ENCODE measurements at places on chromosomes 3 and 15.

GRCh38 chr3:37545479-37545878 lies 316.2 kb upstream of the CTDSPL start:
- no peak for DNase-seq

GRCh38 chr3:197354568-197355001 lies 56.2 kb upstream of the DLG1 start:
- DNase-seq = no peak

- DNase-seq = no peak
Observed at GRCh38 chr15:81146006-81146405, 11.9 kb downstream of the CFAP161 start.

DNA sequence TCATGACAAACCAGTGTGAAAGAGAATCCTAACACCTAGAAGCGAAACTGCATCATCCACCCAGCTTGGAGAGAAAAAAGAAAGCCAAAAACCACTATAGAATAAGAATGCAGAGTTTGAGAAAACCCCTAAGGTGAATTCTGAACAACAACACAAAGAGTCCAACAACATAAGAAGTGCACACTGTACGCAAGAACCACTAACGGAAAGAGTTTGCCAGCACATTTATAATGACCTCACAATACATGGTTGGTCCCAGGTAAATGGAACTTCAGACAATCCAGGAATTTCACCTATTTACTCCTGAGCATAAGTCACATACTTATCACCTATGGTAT lies 128.3 kb upstream of the BHLHE40 start:
- DNase-seq = no peak

GRCh38 chr15:47972738-47973137 lies 148.1 kb upstream of the SLC24A5 start:
- no peak for DNase-seq

- no peak for DNase-seq
Observed at GRCh38 chr3:46095307-46095706, 68.0 kb upstream of the XCR1 start.

GRCh38 chr15:73781038-73781925 lies 28.1 kb upstream of the INSYN1 start:
- no peak for DNase-seq

DNA sequence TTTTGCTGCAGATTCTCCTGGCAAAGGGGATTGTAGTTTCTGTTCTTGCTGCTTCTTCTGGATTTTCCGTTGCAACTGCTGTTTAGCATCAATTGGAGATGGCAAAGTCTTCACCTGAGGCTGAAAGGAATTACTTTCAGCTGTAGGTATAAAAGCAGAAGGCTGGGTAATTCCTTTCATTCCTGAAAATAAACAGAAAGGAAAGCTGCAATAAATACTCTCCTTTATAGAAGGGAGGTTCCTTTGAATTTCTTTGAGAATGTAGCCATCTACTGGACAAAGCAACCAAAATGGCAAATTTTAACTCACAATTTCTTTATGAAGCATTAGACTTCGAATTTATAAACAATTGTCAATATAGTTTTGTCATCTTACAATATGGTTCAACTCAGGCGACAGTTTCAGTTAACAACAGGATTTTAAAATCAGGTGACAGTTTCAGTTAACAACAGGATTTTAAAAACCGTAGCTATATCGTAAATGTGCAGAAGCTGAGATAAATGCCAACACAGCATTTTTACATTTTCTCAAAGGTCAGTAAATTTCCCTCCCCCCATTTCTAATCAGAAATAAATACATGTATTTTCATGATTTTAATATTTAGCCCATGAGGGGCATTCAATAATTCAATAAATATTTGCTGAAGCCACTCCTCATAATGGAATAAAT lies 104.9 kb upstream of the NEDD4 start:
- no peak for DNase-seq

DNA sequence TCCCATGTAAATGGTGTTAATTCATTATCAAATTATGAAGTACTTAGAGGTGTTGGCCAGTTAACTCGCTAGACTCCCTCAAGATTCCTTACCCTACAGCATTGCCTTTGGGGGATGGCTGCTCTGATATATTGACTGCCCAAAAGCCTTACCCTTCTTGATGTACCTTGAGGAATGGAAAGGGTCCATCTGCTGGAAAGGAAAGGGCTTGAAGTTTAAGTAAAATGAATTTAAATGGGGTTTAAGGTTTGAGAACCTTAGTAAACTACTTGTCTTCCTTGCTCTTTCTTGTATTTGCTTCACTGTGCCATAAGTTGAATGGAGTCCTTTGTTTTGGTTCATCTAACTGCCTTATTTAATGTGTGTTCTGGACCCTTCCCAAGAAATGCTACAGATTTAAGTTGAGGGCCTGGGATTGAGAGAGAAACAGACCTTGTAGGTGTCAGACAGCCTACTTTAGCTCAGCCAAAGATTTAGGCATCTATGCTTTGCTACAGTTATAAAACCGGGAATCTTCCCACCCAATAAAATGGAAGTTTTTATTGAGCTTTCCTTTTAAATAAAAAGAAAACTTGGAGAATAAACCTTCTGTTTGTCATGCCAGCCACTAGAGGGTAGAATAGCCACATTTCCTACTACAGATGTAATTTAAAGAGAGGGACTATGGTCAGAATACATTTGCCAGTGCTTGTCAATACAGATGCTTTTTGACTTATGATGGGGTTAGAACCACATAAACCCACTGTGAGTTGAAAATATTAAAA lies 25.3 kb downstream of the CMSS1 start:
- DNase-seq = no peak

DNA sequence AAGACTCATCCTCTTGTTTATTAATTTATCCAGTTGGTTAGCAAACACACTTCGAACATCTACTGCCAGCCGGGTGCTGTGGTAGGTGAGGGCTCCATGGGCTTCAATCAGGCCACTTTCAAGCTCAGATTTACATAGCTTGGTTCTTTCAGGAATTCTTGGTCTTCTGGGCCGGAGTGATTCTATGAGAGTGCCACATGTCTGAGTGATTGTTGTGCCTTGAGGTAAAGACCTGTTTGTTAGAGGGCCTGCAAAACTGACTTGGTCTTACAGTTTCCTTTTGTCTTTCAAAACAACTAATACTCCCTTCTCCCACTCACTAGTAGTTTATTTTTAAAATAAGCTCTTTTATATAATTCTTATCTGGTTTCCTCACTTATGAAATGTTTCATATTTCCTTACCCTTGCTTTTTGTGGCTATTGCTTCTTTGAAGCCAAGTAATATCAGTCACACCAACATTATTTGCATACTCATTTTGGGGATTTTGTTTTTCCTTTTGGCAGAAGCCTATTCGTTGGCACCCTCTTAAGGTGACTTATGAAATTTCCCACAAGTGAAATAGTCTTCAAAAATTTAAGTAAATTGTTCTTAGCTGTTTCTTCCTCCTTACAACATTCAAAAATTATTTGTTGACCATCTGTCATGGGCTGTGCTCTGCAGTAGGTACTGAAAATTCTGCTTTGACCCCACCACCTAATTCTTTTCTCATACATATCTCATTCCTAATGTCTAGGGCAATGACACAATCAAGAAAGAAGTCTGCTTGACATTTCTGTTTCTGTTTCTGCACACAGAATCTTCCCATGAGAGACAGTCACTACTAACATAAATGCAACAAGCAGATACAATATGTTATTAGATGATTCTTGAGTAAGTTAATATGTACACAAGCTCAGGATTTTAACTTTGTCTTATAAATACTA lies 120.2 kb downstream of the LRRC28 start:
- DNase-seq = no peak

DNA sequence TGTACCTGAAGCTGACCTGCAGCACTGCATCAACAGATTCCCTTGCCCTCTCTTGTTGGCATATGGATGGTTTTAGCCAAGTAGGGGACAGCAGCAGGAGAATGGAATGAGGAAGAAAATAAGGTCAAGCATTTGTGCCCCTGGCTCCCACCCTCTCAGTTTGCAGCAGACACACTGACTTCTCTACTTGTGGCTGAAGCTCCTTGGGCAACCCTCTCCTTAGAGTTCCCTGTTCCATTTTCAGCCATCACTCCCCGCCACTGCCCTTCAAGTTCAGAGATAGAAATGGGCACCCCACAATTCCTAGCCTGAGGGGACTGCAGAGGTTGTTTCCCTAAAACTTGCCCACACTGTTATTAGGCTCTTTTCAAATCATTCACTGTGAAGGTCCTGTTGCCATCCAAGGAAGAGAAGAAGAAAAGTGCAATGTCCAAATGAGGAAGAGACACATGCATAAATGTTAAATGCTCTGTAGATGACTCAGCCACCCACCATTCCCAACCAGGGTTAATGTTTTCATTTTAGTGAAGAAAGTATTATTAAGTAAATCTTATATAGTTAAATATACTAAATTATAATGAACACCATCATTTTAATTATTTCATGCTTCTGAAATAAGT lies 295.9 kb upstream of the UBE2E2 start:
- no peak for DNase-seq

DNA sequence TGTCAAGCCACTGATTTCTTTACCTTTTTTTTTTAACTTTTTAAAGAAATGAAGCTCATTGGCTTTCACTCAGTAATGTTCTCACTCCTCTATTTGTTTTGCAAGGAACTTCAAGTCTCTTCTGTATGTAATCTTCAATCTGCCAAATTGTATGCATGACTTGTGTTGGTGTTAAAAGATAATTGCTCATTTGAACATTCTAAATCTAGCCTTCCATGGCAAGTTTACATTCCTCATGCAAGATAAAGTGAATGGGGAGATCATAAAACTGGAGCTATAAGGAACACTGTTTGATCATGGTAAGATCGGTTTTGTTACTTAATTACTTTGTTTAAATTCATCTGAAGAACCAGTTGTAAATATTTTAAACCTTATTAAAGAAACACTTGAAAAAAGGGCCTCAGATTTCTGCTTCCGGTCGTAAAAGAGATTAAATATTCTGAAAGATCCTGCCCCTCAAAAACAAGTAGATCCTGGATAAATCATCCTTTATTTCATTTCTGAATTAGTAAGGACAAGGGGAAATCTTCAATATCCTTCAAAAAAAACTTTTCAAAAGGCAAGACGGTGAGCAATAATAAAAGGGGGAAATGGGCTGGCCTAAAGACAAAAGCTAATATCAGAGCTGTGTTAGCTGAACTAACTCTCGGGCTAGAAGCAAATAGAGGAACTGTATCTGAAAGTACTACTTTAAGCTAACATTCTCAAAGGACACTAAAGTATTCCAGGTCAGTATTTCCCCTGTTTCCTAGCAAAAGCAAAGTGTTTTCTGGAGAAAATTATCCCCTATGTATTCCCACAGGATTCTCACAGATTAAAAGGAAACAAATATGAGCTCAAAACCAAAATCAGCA lies 107.0 kb upstream of the ATP11B start:
- no peak for DNase-seq

GRCh38 chr3:9501226-9501625 lies 52.4 kb downstream of the LHFPL4 start:
- DNase-seq = no peak

- DNase-seq = no peak
Observed at GRCh38 chr3:137796993-137797392, 32.9 kb downstream of the SOX14 start.

GRCh38 chr15:101474233-101474632 lies 15.3 kb downstream of the PCSK6 start:
- DNase-seq = no peak

DNA sequence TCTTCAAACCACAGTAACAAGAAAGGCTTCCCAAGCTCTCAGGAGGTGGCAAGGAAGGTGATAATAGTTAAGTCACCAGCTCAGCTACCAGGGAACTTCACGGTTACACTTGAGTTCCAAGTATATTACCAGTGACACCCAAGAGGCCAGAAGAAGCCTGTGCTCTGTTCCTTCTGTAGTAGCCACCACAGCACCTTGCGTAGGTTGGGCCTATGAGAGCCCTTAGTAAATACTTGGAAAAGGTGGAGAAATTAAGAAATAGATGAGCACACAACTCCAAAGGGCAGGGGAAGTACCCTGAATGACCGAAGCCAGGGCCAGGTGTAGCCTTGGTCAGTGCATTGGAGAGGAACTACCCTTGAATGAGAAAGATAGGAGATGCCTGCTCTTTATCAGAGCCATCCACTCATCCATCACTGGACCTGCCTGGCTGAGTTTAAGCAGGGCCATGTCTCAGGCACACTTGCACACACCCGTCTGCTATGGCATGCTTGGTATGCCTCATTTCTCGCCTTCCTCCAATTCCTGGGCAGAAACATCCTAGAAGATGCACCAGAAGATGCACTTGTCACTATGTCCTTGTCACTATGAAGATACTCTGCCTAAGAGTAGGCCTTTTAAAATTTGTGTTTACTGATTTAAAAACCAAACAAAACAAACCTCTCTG lies 32.6 kb upstream of the NDUFB4 start:
- no peak for DNase-seq

DNA sequence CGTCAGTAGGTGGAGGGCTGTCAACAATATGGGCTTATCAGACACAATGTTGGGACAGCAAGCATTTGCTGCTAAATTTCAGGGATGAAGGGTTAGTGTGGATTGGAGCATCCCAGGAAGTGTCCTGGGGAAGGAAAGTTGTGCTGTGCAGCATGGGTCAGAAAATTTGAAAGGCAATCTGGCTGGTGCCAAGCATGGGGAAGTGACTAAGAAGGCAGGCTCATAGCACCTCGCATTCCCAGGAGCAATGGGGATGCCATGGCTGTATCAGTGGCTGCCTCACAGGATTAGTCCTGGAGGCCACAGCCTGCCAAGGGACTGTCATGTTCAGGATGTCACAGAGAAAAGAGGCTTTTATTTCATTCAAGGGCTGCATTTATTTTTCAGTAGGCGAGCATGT lies 322.4 kb upstream of the TRIM42 start:
- no peak for DNase-seq

DNA sequence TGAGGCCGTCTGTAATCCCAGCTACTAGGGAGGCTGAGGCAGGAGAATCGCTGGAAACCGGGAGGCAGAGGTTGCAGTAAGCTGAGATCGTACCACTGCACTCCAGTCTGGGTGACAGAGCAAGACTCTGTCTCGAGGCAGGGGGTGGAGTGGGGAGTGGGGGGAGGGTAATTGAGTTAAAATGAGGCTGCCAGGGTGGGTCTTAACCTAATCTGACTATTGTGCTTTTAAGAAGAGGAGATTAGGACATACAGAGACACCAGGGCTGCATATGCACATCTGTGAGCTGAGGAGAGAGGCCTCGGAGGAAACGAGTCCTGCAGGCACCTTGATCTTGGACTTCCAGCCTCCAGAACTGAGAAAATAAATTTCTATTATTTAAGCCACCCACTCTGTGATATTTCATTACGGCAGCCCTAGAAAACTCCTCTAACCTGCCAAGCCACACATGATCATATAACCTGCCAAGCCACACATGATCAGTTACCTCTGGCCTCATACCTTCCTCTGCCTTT lies 197.0 kb downstream of the THSD4 start:
- DNase-seq = no peak

- no peak for DNase-seq
Observed at GRCh38 chr3:487614-488013, 291.1 kb downstream of the CHL1 start.

GRCh38 chr15:60134609-60135008 lies 130.5 kb downstream of the FOXB1 start:
- DNase-seq = no peak

- DNase-seq = no peak
Observed at GRCh38 chr3:188926111-188926510, 245.7 kb upstream of the TPRG1 start.

- DNase-seq = no peak
Observed at GRCh38 chr15:90086868-90087268, 15.4 kb downstream of the IDH2 start.

- no peak for DNase-seq
Observed at GRCh38 chr3:12628813-12629212, 35.1 kb downstream of the RAF1 start.

- DNase-seq = no peak
Observed at GRCh38 chr15:64642875-64643274, 132.5 kb downstream of the RBPMS2 start.

- DNase-seq = no peak
Observed at GRCh38 chr3:149999421-149999820, 28.7 kb upstream of the PFN2 start.
